ENCODE measurements at places on chromosomes 12 and 14. TPM values are rescaled to one million over a fixed set of nuclear protein-coding genes. Genes with fewer than 3 reads are reported as not detected.
A peak's percentile ranks its signal among the peaks of the same experiment; 100 is the strongest.

The GPR162 gene
- 6.4 TPM for total RNA-seq

DNA sequence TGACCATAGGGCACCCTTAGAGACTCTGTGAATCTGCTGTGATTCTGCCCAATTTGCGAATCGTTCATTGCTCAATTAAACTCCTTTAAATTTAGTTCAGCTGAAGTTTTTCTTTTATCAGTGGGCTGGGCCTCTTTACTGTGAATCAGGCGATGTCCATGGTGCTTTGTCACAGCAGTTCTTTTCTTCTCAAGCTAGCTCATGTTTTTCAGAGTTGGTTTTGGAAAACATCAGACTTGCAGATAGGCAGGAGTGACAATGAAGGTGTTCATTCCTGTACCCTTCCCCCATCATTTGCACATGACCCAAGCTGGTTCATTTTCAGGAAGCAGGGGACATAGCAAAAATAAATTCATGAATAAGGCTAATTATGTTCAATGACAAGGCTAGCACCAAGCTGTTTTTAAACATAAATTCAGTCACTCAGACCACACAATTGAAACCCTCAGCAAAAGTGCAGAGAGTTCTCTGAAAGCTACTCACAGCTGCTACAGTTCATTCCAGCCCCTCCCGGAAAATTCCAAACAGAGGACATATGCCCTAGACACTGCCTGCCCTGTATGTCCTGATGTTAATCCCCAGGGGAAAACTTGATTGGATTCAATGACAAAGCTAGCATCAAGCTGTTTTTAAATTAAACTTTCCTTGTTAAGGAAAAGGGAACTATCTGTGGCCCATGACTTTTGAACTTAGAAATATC, 383.3 kb downstream of the C12orf75 start:
- H3K27me3 ChIP-seq, result no peaks in the 10 kb centered on the region
- H3K36me3 ChIP-seq, result no peaks in the 10 kb centered on the region
- H3K4me3 ChIP-seq, result no peak overlapping the region
- H3K27ac ChIP-seq, result no peak overlapping the region

The AGAP2 gene
- 1.4 TPM for total RNA-seq

DNA sequence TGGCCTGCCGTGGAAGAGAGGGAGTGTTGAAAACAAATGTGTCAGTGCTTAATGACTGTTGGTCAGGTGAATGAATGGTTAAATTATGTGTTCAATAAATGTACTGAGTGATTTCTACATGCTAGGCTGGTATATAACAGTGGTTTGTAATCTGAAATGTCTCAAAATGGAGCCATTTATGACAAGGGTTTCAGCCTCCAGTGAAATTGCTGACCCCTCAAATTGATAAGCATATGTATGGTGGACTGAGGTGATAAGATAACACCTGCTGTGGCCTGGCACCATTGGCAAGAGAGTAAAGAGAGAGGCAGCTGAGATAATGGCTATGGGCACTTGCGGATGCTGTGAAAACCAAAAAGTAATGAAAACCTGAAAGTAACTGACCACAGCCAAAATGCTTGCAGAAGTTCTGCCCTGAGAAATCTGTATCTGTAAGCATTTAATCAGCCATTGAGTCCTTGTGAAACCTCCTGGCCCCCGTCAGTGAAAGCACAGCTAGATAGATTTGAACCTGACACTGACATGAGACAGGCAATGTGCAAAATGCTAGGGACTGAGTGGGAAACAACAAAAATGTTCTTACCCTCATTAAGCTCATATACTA, 1.4 kb upstream of the BCAT1 start:
- H3K4me1 ChIP-seq, result peaks cover 13% of the 10 kb centered on the region
- H3K36me3 ChIP-seq, result no peaks in the 10 kb centered on the region
- H3K27ac ChIP-seq, result no peak overlapping the region
- H3K4me3 ChIP-seq, result no peak overlapping the region

The CCDC38 gene
- not detected for total RNA-seq

- H3K27me3 ChIP-seq, result no peaks in the 10 kb centered on the region
- no peak overlapping the region for H3K4me3 ChIP-seq
- no peak for DNase-seq
- H3K27ac ChIP-seq, result no peak overlapping the region
- H3K36me3 ChIP-seq, result peaks cover 94% of the 10 kb centered on the region
Measured at GRCh38 chr12:57272337-57273151, 21.6 kb upstream of the STAC3 start.

- H3K4me3 ChIP-seq, result no peak overlapping the region
- H3K36me3 ChIP-seq, result no peaks in the 10 kb centered on the region
- no peaks in the 10 kb centered on the region for H3K4me1 ChIP-seq
- DNase-seq, result no peak
- H3K27ac ChIP-seq, result no peak overlapping the region
Measured at GRCh38 chr12:81502912-81503695, 256.0 kb downstream of the PPFIA2 start.

DNA sequence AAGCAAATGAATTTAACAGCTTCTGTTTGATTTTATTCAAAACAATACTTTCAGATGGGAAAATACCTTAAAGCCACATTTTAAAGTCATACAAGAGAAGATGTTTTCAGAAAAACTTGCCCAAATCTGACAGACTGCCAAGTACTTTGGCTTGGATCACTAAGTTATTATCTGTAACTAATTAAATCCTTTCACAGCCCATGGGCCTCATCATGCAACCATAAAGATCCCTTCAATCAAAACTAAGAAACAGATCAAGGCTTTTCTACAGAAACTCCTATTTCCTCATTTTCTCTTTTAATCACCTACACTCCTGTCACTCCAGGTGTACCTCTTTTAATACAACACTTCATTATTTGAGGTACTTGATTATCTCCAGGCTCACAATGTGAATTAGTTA, 28.1 kb downstream of the BLTP3B start:
- no peaks in the 10 kb centered on the region for H3K27me3 ChIP-seq
- DNase-seq, result no peak
- H3K4me3 ChIP-seq, result no peak overlapping the region

The CCDC177 gene
- not detected for total RNA-seq

DNA sequence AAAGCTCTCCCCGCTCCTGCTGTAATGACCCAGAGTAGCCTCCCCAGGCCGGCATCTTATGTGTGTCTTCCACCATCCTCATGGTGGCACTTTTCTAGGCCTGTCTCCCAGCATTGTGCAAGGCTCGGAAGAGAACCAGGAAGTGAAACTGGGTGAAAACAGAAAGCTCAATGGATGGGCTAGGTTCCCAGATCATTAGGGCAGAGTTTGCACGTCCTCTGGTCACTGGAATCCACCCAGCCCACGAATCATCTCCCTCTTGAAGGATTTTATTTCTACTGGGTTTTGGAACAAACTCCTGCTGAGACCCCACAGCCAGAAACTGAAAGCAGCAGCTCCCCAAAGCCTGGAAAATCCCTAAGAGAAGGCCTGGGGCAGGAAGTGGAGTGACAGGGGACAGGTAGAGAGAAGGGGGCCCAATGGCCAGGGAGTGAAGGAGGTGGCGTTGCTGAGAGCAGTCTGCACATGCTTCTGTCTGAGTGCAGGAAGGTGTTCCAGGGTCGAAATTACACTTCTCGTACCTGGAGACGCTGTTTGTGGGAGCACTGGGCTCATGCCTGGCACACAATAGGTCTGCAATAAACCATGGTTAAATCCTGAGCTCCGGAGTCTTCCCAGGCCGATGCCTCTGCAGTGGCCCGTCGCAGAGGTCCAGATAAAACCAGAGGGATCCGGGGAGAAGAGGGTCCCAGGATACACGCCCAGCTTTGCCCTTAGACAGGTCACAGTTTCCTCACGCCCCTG, 15.6 kb downstream of the ACVRL1 start:
- H3K4me1 ChIP-seq, result no peaks in the 10 kb centered on the region
- H3K27me3 ChIP-seq, result no peaks in the 10 kb centered on the region
- H3K36me3 ChIP-seq, result no peaks in the 10 kb centered on the region
- peak; percentile 84 for DNase-seq

GRCh38 chr12:72057330-72057914, 118.8 kb downstream of the TPH2 start:
- no peak overlapping the region for H3K4me3 ChIP-seq
- peaks cover 5% of the 10 kb centered on the region for H3K4me1 ChIP-seq
- H3K27ac ChIP-seq, result no peak overlapping the region
- DNase-seq, result no peak

DNA sequence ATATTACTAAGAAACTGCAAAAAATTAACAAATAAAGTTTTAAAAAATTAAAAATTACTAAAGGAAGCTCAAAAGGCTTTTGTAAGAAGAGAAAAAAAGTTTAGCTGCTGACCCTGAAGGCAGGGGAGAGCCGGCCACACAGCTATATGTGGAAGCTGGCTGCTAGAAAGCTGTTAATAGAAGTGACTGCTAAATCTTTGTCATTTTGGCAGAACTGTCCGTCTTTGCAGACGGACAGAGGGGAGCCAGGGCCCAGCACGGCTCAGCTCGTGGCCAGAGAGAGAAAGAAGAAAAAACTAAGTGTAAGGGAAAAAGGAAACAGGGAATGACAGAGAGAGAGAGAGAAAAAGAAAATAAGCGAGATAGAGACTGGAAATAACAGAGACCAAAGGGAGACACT, 27.9 kb downstream of the PRMT8 start:
- no peak overlapping the region for H3K27ac ChIP-seq
- no peak for DNase-seq
- H3K4me3 ChIP-seq, result no peak overlapping the region
- H3K4me1 ChIP-seq, result no peaks in the 10 kb centered on the region
- H3K36me3 ChIP-seq, result no peaks in the 10 kb centered on the region

GRCh38 chr14:33914676-33915516, 36.0 kb downstream of the EGLN3 start:
- DNase-seq, result no peak
- no peaks in the 10 kb centered on the region for H3K36me3 ChIP-seq
- H3K27ac ChIP-seq, result peak overlapping the region; percentile 69

GRCh38 chr14:33776871-33777270, 174.0 kb downstream of the EGLN3 start:
- no peaks in the 10 kb centered on the region for H3K36me3 ChIP-seq
- peaks cover 8% of the 10 kb centered on the region for H3K4me1 ChIP-seq
- H3K27ac ChIP-seq, result no peak overlapping the region
- H3K4me3 ChIP-seq, result no peak overlapping the region
- DNase-seq, result no peak
- no peaks in the 10 kb centered on the region for H3K27me3 ChIP-seq

DNA sequence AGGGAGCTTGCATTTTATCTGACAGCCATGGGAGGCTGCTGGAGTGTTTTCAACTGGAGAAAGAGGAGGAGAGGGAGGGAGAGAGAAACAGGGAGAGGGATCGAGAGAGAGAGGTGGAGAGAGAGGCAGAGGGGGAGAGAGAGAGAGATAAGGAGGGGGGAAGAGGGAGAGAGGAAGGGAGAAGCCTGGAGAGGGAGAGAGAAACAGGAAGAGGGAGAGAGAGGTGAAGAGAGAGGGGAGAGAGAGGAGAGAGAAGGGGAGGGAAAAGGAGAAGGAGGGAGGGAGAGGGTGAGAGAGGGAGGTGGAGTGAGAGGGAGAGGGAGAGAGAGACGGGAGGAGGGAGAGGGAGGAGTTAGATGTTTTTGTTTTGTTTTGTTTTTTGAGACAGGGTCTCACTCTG, 45.6 kb downstream of the DNAH10 start:
- no peak overlapping the region for H3K27ac ChIP-seq
- no peaks in the 10 kb centered on the region for H3K27me3 ChIP-seq

- no peak overlapping the region for H3K4me3 ChIP-seq
- H3K4me1 ChIP-seq, result peaks cover 79% of the 10 kb centered on the region
- H3K36me3 ChIP-seq, result peaks cover 19% of the 10 kb centered on the region
- DNase-seq, result no peak
Measured at GRCh38 chr12:4289231-4289878, 15.8 kb downstream of the CCND2 start.

The CLEC2A gene
- not detected for total RNA-seq

The P2RX2 gene
- 0.36 TPM for total RNA-seq

- H3K27ac ChIP-seq, result no peak overlapping the region
- H3K4me3 ChIP-seq, result no peak overlapping the region
- H3K36me3 ChIP-seq, result no peaks in the 10 kb centered on the region
- H3K4me1 ChIP-seq, result no peaks in the 10 kb centered on the region
- H3K27me3 ChIP-seq, result no peaks in the 10 kb centered on the region
Measured at GRCh38 chr14:25092258-25092740, 42.4 kb upstream of the STXBP6 start.

GRCh38 chr12:124947561-124948398, 33.3 kb upstream of the UBC start:
- peaks cover 29% of the 10 kb centered on the region for H3K36me3 ChIP-seq
- H3K4me3 ChIP-seq, result no peak overlapping the region
- no peak for DNase-seq
- no peaks in the 10 kb centered on the region for H3K4me1 ChIP-seq
- H3K27ac ChIP-seq, result no peak overlapping the region
- H3K27me3 ChIP-seq, result no peaks in the 10 kb centered on the region

- H3K4me1 ChIP-seq, result peaks cover 5% of the 10 kb centered on the region
- no peaks in the 10 kb centered on the region for H3K36me3 ChIP-seq
- H3K27ac ChIP-seq, result no peak overlapping the region
- H3K4me3 ChIP-seq, result no peak overlapping the region
- H3K27me3 ChIP-seq, result no peaks in the 10 kb centered on the region
- no peak for DNase-seq
Measured at GRCh38 chr12:94042321-94042720, 106.1 kb upstream of the PLXNC1 start.

DNA sequence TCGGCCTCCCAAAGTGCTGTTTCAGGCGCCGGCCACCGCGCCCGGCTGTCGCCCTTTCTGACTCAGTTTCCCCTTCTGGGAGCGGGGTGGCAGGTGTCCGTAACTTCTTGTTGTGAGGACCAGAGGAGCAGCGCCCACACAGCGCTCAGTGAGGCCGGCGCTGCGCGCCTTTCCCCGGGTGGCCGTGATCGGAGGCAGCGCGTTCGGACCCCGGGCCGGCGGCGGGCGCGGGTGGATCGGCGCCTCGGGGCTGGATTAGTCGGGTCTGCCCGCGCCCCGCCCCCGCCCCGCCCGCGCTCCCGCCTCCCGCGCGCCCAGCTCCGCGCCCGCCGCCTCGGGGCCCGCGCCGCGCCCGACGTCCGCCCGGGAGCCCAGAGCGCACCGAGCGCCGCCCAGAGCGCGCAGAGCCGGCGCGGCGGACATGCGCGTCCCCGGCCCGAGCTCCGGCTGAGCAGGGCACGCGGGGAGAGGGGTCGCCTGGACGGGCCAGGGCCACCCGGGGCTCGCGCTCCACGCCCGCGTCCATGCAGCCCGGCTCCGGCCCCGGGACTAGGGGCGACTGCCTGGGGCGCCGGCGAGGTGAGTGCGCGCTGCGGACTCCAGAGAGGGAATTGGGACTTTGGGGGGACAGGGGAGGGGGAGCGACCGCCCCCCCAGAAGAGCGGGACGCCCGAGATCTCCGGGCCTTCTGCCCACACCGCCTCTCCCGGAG, 50.6 kb downstream of the LRCOL1 start:
- DNase-seq, result no peak
- no peaks in the 10 kb centered on the region for H3K27me3 ChIP-seq
- H3K27ac ChIP-seq, result no peak overlapping the region
- peaks cover 20% of the 10 kb centered on the region for H3K4me1 ChIP-seq
- H3K36me3 ChIP-seq, result no peaks in the 10 kb centered on the region

- no peak overlapping the region for H3K27ac ChIP-seq
- H3K27me3 ChIP-seq, result no peaks in the 10 kb centered on the region
- no peaks in the 10 kb centered on the region for H3K4me1 ChIP-seq
Measured at GRCh38 chr12:102690253-102690652, 209.9 kb upstream of the IGF1 start.

DNA sequence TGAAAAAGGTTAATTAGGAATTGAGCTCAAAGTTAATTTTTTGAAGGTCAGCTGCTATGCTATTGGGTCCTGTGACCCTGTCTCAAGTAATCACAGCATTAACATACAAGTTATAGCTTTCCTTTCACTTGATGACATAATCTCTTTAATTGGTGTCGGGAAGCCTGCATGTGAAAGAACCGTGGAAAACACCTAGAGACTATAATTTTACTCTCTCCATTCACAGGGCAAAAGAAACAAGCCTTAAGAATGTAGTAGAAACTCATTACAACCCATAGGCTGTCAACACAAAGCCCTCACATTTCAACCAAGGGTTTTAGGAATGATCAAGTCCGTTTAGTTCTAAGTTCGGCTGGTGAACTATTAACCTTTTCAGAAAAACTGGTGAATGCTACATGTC, 104.4 kb downstream of the PPM1A start:
- H3K27ac ChIP-seq, result no peak overlapping the region
- H3K27me3 ChIP-seq, result no peaks in the 10 kb centered on the region
- H3K4me1 ChIP-seq, result no peaks in the 10 kb centered on the region

All from sigmoid colon (tissue), 7 donors.